ENCODE measurements at places on chromosomes 6 and 20.

DNA sequence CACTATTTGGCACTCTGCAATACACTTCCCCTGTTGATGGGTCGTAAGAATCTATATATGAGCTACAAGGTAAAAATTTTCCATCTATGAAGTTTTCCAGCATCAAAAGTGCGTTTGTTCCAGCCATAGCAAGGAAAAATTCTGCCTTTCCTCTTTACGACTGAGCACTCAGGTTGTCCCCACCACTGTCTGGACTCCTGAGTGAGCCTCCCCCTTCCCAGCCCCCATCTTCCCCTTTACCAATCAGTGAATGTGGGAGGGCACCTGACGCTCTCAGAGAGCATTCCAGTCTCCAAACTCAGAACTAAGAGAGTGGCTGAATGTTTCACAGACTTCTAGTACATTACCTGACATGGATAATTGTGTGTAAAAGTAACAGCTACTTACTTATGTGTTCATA lies at the start of gene ALDH8A1:
Gene ALDH8A1, minus strand, starts transcription at position 175 of the 400 bp plus-strand sequence. Its CDS starts 48 bp downstream, at position 127.
- no peak for DNase-seq

GRCh38 chr6:142945446-142946180 lies 637 bp upstream of the HIVEP2 start:
- peak; percentile 81 for DNase-seq

DNA sequence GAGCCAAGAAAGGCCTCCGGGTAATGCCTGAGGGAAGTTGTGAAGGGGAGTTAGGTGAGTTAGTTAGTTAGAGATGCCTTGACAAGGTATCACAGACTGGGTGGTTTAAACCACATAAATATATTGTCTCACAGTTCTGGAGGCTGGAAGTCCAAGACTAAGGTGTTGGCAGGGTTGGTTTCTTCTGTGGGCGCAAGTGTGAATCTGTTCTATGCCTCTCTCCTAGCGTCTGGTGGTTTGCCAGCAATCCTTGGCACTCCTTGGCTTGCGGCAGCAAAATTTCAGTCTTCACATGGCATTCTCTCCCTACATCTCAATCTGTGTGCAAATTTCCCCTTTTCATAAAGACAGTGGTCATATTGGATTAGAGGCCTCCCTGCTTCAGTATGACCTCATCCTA lies 29.7 kb upstream of the RANBP9 start:
- no peak for DNase-seq

- no peak for DNase-seq
Observed at GRCh38 chr6:107083047-107083768, 32.1 kb downstream of the BEND3 start.

DNA sequence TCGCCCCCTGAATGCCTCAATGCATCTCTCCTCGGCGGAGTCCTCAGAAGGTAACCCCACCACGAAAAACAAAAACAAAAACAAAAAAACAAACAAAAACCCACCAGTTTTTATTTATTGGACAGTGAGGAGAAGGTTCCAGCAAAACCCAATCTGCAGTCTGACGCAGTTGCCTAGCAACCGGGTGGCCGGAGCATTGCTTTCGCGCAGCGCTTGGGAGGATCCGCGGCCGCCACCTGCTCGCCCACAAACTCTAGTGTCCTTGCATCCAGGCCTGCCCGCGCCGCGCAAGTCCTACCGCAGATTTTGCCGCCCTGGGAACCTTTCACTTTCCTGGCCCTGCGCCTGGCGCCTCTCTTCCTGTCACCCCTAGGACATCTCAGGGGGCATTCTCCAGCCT lies 17.6 kb downstream of the TFAP2B start:
- DNase-seq, result no peak

DNA sequence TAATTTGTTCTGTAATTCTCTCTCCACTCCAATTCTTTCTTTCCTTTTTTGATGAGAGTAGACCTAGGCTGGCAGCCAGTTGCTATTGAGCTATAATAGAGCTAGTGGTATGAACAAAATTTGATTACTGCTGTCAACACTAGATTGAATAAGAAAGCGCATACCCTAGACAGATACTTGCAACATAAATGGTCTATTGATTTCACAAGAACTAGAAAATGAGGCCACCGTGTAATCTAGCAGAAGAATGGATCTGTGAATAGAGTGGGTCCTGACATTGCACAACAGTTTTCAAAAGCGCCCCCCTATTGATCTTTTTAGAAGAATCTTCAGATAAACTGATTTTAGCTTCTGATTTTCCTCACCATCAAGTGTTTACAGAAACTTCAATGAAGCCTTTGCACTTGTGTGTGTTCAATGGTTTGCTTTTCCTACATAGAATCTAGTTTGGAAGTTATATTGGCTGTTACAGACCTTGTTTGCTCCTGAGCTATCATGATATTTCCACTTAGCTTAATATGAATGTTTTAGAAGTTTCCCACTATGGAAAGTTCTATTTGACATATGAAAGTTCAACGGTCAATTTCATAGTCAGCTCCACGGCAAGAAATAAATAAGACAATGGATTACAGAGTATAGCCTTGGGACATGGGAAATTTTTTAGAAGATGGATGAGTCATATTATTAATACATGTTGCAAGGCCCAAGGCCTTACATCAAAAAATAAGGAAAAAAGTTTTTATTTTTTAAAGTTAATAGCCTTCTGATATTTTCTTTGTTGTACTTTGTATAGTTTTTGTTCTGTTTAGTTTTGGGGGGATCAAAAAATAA lies 55.6 kb downstream of the UTRN start:
- DNase-seq, result no peak

Data from CD4-positive, alpha-beta T cell treated with Interleukin-15 for 1 hour (primary cell).